ENCODE measurements at places on chromosomes 12 and 14.

DNA sequence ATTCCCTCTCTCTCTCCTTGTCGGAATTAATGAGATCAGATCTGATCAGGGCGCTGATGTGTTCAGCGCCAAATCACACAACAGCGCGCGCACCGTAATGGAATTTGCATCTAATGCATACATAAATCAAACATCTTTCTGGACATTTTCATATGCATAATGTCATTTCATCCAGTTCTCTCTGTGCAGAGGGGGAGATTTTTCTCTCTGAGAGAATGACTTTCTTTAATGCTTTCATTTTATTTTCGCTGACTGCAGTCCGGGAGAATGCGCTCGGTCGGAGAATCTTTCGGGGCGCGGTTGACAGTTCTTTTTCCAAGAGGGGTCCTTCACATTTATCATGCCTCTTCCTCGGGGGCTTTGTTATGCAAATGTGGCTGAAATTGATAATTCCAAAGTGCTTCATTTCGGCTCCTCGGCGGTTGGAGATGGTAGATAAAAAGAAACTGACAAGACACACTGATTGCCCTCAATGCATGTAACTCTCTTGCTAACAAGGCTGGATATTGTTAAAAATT lies 615.9 kb downstream of the VRK1 start:
- DNase-seq = no peak

DNA sequence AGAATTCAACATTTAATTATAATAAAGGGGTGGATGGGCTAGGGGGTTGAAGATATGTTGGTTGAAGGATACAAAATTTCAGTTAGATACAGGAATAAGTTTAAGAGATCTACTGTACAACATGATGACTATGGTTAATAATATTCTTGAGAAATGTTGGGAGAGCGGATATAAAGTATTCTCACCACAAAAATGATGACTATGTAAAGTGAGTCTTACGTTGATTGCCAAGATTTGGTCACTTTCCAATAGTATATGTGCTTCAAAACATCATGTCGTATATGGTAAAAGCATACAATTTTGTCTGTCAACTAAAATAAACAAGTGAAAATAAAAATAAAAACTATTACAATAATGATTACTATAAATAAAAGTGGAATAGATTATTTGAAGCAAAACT lies 802.0 kb downstream of the C12orf50 start:
- DNase-seq = no peak

DNA sequence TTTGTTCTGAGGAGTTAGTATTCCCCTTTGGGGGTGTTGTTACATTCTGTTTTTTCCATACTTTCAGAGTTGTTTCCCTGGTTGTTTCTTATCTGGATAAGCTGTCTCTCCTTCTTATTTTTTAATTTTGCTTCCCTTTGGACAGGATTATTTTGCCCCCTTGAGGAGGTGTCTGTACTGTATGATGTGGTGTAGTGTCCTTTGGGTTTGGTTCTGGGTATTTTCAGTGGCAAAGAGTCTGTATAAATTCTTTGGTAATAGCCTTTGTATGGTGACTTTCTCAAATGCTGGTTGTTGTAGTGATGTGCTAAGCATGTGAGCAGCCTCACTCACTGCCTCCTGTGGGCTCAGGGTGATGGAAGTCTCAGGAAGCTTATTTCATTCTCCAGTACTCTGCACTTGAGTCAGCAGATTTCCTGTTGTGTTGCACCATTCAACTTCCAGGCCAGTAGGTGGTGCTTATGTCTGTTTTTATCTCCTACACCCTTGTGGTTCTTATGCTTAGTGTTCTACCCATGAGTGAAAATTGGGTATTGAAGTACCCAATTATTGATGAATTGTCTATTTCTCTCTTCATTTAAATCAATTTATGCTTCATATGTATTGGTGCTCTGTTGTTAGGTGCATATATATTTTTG lies 103.3 kb upstream of the PMCH start:
- DNase-seq = peak; percentile 36

DNA sequence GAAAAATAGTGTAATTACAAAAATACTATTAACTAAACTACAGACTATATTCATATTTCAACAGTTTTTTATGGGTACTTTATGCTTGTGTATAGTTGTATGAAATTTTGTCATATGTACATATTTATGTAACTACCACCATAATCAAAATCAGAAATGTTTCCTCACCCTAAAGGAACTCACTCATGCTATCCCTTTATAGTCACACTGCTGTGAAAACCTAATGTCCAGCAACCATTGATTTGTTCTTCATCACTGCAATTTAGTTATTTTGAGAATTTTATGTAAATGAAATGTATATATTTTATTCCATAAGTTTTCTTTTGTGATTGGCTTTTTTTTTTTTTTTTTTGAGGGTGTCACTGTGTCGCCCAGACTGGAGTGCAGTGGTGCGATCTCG lies 278.9 kb upstream of the SLC16A7 start:
- no peak for DNase-seq

DNA sequence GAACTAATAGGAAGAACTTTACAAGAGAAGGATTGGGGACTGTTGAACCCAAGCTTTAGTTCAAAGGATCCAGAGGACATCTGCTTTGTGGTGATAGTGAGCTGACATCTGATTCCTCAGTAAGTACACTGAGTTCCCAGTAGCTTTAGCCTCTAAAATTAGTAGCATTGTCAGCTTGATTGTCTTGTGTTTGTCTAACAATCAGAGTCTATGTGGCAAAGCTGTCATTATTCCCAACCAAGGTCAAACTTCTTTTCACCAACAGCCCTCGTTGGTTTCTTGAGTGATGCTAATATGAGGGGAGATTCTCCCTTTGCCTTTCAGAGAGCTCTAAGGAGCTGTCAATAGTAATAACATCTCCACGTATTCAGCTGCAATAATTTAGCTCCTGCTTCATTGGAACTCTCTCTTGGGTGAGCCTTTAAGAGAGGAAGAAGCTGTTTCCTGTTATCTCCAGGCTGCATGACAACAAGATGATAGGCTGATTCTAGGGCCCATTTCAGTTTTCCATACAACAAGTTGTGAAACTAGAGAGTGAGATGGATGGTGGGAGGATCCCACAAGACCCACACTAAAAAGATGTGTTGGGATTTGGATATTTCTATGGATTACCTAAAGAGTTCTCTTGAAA lies 46.7 kb downstream of the TGFB3 start:
- DNase-seq = no peak

DNA sequence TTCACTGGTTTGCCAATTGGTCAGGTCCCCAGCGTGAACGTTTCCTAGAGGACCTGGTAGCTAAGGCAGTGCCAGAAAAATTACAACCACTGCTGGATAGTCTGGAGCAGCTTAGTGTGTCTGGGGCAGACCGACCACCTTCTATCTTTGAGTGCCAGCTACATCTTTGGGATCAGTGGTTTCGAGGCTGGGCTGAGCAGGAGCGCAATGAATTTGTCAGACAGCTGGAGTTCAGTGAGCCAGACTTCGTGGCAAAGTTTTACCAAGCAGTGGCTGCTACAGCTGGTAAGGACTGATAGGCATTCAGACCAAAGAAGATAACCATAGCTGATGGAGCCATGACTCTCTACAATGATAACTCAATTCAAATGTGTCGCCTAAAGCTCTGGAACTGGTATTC lies 2.5 kb downstream of the C14orf119 start:
- DNase-seq = no peak

- no peak for DNase-seq
Measured at GRCh38 chr14:95407354-95407753, 87.6 kb upstream of the CLMN start.

- DNase-seq = no peak
Measured at GRCh38 chr14:61257469-61258057, 23.6 kb downstream of the TMEM30B start.

GRCh38 chr12:52920937-52921336 lies 16.1 kb upstream of the KRT8 start:
- DNase-seq = no peak

DNA sequence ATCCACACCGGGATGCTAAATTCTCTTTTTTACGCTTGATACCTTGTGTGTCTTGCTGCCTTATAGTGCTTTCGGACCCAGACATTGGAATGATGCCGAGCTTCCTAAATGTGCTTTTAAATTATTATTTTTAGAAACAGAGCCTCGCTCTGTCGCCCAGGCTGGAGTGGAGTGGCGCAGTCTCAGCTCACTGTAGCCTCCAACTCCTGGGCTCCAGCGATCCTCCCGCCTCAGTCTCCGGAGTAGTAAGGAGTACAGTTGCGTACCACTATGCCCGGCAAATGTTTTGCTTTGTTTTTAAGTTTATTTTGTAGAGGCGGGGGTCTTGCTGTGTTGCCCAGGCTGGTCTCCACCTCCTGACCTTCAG lies 489 bp upstream of the EML5 start:
- DNase-seq = no peak

- no peak for DNase-seq
Measured at GRCh38 chr12:2733493-2734355, 61.0 kb upstream of the FKBP4 start.

- no peak for DNase-seq
Measured at GRCh38 chr14:96294246-96294645, 38.2 kb downstream of the BDKRB1 start.

- DNase-seq = no peak
Measured at GRCh38 chr14:23670481-23670880, 34.3 kb downstream of the DHRS2 start.

DNA sequence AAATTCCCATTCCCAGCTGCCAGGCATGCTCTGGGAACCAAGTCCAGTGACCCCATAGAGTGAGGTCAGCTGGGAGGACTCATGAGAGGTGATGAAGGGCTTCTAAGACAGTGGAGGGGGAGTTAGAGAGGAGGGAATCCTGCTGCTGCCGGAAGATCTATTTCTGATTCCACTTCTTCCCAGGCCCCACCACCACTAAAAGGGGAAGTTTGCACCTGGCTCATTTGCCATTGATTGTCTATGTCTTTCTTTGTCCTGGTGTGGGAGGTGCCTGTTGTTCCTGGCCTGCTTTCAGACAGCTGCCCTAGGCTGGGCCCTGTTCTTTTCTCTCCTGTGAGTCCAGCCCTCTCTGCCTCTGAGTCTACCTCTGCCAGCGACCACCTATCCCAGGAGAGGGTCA lies 3.0 kb upstream of the KRT6A start:
- no peak for DNase-seq

- DNase-seq = peak; percentile 91
Measured at GRCh38 chr12:12899530-12900380, 8.4 kb downstream of the GPRC5A start.

- DNase-seq = no peak
Measured at GRCh38 chr12:123681605-123682004, 10.7 kb downstream of the TCTN2 start.

- DNase-seq = peak; percentile 39
Measured at GRCh38 chr14:22898302-22899090, 15.5 kb downstream of the REM2 start.

GRCh38 chr14:61545726-61546455 lies 149.4 kb upstream of the HIF1A start:
- no peak for DNase-seq

GRCh38 chr12:101040936-101041335 lies 169.1 kb downstream of the SLC5A8 start:
- DNase-seq = peak; percentile 10

GRCh38 chr12:117020536-117021220 lies 78.5 kb downstream of the TESC start:
- DNase-seq = no peak

DNA sequence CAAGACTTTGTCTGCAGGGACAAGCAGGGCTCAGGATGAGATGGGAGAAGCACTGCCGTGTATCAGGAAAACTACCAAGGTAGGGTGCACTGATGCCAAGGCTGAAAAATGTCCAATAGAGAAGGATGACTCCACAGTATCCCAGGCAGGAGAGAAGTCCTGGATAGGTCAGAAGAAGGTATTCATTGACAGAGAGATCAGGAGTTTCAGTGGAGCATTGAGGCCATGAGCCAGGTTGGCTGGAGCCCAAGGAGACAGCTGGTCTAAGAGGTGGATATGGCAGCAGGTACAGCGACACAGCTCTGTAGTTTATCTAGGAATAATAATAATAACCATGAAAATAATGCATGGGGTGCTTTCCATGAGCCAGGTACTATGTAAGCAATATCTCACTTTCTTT lies 180.9 kb downstream of the EXOC5 start:
- no peak for DNase-seq

- DNase-seq = no peak
Measured at GRCh38 chr14:77917491-77918201, 117.7 kb downstream of the ADCK1 start.

GRCh38 chr12:45329238-45329637 lies 113.3 kb downstream of the ANO6 start:
- DNase-seq = peak; percentile 69

GRCh38 chr14:53741479-53742232 lies 215.0 kb downstream of the BMP4 start:
- DNase-seq = peak; percentile 66

- peak; percentile 34 for DNase-seq
Measured at GRCh38 chr12:120262852-120263747, 2.4 kb downstream of the PXN start.

GRCh38 chr14:76500011-76500410 lies 124.1 kb downstream of the ESRRB start:
- no peak for DNase-seq

DNA sequence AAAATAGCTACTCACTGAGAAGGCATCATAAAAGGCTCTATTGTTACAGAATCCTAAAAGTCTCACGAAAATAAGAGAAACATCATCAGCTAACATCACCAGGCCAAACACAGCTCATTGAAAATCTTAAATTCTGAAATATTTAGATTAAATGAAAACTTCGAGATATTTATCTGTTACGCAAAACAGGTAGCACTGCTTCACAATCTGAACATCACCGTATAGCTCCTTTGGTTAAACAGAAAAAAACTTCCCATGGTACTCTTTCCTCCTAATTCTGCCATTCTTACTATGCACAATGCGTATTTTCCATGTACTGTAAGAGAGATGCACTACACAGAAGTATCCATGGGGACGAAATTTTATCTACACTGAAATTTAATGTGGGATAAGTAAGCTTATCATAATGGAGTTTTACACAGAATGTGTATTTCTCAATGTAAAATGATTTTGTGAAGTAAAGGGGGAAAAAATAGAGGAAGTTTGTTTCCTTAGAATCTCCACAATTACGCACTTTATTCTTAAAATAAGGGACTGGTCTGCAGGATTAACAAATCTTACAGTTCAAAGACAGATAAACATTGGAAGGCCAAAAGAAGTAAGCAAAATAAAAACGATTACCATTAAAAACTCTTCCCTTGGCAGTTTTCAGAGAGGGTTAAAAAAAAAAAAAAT lies 1.9 kb downstream of the SGPP1 start:
- DNase-seq = no peak

- no peak for DNase-seq
Measured at GRCh38 chr14:65318636-65319506, 93.7 kb upstream of the FUT8 start.

DNA sequence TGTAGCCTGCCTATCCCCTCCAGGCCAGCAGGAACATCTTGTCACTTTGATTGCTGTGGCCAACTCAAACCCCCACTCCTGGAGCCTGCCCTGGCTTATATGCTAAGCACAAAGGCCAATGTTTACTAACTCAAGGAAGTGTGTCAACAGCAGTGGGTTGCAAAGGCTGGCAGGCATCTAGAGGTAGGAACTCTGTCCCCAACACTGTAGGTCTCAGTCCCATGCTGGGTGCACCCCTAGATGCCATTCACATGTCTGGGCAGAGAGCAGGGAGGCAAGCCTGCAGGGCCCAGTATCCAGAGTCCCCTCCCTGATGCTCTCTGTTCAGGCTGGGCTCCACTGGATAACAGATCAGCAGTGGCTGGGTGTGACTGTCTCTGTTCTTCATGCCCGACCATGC lies 1.6 kb upstream of the HPD start:
- DNase-seq = no peak

GRCh38 chr14:81219210-81219758 lies 1.5 kb downstream of the GTF2A1 start:
- peak; percentile 98 for DNase-seq

GRCh38 chr12:56900583-56900982 lies 33.6 kb downstream of the SDR9C7 start:
- DNase-seq = no peak

All from fibroblast of gingiva (primary cell).